ENCODE measurements at places on chromosomes 12 and 14.

DNA sequence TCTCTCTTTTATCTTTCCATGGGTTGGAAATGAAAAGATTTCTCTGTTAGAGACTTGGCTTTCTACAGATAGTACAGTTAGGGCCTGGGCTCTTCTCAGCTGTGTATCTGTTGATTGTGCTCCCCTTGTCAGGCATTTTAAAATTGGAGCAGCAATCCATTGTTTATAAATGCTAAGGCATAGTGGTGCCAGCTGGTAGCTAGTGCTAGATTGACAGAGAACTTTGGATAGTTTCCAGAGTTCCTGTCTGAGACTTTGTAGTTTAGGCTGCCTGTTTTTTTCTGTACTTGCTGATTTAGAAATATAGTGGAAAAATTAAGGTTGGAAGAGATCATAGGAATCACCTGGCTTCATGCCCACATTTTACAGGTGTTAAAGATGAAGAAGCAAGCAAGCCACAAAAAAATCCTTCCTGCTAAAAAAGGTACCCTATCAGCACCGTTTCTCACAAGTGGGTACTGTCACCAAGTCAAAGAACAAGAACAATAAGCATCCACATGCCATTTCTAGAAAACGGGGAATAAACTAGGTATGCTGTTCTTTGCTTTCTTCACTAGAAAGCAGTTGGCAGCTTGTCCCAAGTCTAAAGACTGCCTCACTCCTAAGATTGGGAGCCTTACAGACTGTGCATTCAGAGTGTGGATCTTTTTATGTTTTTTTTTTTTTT, 6.2 kb downstream of the TTLL5 start:
- no peak for DNase-seq

DNA sequence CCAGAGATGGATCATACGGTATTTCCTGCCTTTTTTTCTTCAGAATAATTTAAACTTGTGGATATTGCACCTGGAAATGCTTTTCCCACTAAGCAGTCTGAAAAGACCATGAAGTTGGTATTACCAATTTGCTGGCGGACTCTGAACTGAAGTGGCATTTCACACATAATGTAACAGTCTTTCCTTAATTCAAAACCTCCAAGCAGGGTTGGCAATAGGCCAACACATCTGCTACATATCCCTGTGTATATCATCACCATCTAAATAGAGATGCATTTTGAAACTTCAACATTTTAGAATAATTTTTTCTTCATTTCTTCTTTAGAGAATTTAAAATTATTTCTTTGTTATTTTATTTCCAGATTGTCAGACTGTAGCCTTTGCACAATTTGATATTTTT, 100.5 kb downstream of the TSPAN8 start:
- DNase-seq: no peak

- DNase-seq: no peak
Observed at GRCh38 chr14:102333390-102333789, 13.8 kb downstream of the ZNF839 start.

- DNase-seq: no peak
Observed at GRCh38 chr12:79961411-79961810, 26.5 kb upstream of the PPP1R12A start.

DNA sequence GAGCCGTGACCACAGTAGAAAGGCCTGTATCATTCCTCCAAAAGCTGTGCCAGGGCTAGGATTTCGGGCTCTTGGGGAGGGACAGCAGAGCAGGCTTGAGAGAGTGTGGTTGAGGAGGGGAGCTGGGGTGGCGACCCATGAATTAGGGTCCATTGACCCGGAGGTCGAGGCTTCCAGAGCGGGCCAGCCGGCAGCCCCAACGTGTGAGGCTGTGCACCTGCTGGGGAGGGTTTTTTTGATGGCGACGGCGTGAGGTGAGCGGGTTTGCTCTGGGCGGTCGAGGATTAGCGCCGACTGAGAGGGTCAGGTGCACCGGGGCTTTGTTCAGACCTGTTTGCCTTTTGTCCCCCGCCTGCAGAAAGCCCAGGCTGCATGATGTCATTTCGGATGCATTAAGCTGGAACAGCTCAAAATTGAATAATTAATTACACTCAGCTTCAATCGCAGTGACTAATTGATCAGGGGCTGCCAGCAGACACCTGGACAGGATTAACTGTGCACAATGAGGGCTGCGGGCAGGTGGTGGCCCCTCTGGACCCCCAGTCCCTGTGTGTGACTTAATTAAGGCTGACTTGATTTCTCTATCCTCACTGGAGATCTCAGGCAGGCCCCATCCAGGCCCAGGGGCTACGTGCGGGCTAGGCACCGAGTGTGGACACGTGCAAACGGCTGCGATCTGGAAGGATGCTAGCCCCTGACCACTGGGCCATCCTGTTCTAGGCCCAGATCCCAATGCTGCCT, 42.1 kb upstream of the MEG3 start:
- DNase-seq: no peak

DNA sequence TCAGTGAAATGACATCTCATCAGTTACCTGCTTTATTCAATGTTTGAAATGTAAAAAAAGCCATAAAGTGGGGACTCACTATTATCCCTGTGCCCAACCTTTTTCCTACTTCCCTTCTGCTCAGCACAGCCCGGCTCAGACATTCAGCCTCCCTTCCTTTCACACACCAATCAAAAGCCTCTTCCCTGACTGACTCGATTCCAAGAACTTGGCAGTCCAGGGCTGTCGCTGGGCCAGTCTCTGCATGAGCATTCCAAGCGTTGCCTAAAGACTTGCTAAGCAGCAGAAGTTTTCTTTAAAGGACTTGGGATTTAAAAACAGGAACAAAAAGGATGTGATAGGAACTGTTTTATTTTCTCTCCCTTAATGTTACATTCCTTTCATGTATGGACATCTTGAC, 22.7 kb downstream of the ITPR2 start:
- no peak for DNase-seq

DNA sequence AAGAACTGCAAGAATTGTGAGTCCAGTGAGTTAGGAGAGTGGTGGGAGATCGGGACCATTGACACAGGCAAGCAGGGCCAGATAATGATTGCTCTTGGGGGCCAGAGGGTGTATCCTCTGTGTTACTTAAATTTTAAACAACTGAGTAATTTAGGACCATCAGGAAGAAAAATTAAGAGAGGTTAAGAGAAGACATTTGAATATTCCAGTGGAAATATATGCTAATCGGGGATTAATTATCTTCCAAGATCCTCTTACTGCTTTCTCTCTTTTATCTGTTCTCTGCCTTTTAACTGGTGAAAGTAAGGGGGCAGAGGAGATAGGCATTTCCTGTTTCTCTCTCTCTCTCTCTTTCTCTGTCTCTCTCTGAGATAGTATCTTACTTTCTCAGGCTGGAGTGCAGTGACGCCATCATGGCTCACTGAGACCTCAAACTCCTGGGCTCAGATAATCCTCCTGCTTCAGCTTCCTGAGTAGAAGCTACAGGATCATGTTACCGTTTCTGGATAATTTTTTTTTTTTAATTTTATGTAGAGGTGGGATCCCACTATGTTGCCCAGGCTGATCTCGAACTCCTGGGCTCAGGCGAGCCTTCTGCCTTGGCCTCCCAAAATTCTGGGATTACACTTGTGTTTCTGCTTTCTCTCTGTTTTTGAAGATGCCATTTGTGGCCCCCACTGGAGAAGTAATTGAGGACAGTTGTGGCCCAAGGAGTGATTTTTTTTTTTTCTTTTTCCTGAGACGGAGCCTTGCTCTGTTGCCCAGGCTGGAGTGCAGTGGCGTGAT, 85.1 kb downstream of the DIP2B start:
- no peak for DNase-seq

DNA sequence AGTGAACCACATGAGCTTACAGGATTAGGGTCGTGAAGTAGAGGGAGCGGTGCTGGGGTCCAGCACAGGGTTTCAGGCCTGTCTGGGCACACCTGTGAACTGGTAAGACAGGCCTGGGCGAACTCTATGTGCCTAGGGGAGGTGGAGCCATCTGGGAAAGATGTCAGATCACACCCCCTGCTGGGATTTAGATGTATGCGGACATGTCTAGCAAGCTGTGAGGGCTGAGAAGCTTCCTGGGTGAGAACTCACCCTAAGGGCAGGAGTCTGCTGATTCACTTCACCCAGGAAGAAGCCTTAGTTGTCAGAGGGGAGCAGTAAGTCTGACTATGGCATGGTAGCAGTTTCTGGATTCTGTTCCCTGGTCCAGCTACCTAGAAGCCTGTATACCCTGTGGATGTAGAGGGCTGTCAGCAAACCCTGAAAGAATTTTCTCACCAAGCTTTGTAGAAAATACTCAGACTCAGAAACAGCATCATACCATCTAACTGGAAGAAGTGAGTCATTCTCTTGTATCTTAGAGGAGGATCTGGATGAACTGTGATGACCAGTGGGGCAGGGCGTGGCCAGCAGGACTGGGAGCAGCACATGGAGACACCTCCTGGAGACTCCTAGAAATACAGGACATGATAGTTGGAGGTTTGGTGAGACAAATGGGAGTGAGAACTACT, 11.2 kb upstream of the PYGL start:
- no peak for DNase-seq

GRCh38 chr12:63098851-63099250, 52.1 kb downstream of the AVPR1A start:
- DNase-seq: no peak

DNA sequence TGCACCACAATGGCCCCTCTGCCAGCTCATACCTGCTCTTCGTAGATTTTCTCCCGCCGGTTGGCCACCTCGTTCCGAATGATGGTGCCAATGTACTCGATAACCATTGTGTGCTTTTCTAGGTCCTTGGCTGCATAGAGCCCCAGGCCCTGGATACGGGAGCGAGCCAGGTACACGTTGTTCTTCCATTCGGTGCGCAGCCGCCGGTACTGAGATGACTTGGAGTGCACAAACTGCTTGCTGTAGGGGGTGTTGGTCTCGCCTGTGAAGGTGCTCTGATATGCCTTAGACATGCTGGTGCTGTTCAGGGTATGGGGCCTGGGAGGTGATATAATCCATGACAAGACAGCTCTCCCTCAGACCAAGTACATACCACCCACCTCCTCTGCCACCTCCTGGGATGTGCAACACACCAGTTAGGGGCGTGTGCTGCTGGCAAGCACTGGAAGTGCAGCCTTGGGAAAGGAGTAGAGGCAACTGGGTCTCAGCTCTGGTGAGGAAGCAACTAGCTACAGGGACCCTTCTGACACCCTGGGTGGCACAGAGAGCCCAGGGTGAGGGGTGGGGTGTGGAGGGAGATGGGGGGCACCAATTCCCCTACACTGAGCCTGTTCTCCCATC, 4.1 kb upstream of the PRKAG1 start:
- DNase-seq: no peak

GRCh38 chr14:103288076-103288766, 45.8 kb upstream of the EIF5 start:
- DNase-seq: no peak

DNA sequence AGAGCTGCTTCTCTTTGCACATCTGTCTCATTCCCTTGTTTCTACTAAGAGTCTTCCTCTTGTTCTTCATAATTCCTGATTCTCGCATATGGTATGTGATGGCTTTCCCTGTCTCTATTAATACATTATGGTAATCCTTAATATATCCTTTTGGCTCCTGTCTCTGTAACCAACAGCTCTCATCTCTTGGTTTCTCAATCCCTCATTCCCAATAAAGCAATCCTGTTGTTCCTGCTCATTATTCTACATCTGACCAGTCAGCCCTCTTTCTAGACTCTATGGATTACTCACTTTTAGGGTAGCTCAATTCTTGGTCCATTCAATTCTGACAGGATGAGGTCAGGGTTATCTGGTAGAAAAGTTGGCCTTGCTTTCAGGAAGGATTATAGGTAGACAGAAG, 349.9 kb downstream of the LRIG3 start:
- no peak for DNase-seq

- no peak for DNase-seq
Observed at GRCh38 chr12:63095369-63095980, 55.5 kb downstream of the AVPR1A start.

GRCh38 chr14:75630695-75631452, 29.8 kb downstream of the ERG28 start:
- DNase-seq: no peak

DNA sequence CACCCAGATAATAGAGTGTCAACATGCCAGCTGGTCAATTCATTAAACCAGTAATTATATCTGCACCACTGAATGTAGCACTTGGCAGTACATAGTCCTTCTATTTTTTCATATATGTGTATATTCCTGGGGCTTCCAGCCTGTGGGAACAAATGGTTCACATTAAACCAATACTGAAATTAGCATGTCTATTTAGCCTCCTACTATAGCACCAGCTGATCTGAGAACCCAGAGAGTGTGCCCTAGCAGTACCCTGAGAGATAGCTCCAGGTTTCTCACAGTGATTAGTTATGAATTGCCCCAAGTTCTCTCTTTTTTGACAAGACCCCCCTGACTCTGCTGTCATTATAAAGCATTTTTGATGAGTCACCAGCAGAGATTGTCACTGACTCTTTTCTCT, 1097.3 kb upstream of the FLRT2 start:
- no peak for DNase-seq

DNA sequence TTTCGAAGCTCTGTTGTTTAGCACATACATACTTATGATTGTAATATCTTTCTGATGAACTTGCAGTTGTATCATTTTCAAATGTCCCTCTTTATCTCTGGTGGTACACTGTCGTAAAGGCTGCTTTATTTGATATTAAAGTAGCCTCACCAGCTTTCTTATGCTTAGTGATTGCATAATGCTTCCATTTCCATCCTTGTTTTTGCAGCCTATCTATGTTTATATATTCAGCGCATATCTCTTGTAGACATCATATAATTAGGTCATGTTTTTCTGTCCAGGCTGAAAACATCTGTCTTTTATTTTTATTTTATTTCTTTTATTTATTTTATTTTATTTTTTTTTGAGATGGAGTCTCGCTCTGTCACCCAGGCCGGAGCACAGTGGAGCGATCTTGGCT, 34.6 kb downstream of the ACAD10 start:
- DNase-seq: no peak

GRCh38 chr12:85155791-85156190, 119.6 kb downstream of the LRRIQ1 start:
- DNase-seq: no peak

GRCh38 chr12:3698218-3698974, 54.5 kb downstream of the CRACR2A start:
- no peak for DNase-seq

GRCh38 chr12:56772625-56773024, 9.5 kb downstream of the HSD17B6 start:
- no peak for DNase-seq

Data from stimulated activated naive CD4-positive, alpha-beta T cell treated with Interleukin-2 at 50 U/mL for 16 hours (primary cell).